ENCODE measurements at places on chromosomes 11 and 22.

GRCh38 chr11:63621071-63621470 is 6.8 kb upstream of the PLAAT3 start:
- DNase-seq = no peak

DNA sequence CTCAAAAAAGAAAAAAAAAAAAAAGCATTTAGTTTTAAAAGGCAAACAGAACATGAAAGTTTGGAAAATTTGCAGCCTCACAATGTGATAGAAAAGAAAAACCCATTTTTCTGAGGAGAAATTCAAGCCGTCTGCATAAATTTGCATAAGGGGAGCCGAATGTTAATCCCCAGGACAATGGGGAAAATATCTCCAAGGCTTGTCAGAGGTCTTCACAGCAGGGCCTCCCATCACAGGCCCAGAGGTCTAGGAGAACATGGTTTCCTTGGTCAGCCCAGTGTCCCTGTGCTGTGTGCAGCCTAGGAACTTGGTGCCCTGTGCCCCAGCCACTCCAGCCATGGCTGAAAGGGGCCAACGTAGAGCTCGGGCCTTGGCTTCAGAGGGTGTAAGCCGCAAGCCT is 109.1 kb downstream of the TRIM44 start:
- DNase-seq = no peak

DNA sequence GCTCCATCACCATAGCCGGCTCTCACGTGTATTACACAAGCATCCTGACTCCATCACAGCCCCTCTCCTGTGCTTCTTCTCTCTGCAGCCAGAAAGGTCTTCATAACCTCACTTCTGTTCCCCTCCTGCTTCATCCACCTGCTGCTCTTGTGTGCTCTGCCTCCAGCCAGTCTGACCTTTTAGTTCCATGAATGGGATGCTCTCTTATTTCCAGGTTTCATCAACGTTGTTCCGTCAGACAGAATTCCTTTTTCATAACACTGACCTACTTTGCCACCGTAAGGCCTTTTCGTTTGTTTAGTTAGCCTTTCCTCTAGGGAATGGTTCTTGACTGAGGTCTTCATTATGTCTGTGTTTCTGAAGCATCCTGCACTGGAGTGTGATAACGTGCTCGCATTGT is 18.8 kb downstream of the GRAMD1B start:
- no peak for DNase-seq

DNA sequence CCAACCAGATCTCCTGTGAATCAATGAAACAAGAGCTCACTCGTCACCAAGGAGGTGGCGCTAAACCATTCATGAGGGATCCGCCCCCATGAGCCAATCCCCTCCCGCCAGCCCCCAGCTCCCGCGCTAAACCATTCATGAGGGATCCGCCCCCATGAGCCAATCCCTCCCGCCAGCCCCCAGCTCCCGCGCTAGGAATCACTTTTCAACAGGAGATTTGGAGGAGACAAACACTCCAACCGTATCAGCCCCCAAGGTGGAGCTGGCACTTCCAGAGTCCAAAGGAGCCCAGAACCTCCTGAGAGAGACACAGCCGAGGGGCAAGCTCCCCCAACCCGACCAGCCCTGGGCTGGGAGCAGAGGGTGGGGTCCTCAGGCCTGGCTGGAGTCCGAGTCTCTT is 40.9 kb upstream of the PRR5 start:
- DNase-seq = no peak

DNA sequence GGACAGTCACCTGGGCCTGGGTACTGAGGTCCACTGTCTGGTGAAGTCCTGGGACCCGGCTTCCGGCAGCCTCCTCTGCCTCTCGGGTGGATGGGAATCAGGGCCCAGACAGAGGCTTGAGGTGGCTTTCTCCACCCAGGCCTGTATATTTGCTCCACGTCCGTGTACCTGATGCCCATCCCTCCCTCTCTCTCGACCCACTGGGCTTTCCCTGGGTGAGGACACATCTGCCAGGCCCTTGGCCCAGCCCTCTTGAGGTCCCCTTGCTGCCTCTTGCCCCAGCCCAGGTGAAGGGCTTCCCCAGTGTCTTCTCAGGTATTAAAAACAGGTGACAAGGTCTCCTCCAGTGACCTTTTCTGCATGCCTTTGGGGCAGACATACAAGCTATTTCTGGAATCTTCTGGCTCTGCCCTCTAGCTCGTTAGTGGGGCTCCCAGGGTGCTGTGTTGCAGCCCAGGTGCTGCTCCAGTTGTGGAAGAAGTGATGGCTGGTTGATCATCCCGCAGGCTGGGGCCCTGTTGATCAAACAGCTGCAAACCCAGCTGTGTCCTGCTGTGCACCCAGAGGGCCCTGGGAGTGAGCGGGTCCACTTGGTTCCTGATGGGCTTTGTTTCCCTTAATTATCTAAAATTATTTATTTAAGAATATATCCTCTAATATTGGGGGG is 25.5 kb upstream of the ACR start:
- no peak for DNase-seq

DNA sequence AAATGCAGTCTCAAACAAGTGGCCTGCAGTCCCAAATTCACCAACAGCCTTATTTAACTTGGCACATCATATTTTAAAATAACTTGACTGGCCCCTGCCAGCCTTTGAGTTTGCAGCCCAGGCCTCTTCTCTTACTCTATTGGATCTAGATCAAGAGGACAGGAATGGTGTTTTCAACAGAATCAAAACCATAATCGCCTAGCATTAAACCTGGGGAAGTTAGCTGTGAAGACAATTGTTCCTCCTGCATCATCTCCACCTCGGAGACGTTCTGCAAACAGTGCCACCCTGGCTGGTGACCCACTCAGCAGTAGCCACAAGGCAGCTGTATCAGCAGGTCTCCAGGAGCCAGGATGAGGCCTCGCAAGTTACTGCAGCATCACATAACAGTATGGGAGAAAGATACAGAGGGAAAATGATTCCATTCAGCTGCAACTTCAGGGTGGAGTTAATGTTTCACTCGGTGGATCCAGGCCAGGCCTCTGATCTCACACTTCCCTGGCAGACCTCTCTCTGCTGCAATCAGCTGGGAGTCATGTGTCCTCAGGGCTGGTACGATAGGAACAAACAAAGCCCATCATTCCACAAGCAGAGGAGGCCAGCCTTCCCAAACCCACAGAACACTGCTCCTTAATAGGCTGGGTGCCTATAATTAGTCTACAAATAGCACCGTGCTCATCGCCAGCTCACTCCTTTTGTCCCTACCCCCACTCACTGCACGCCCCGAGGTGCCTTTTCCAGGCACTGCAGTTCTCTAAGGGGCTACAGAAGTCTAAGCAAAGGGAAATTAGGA is 18.6 kb upstream of the SCN2B start:
- DNase-seq = peak; percentile 93

- no peak for DNase-seq
Observed at GRCh38 chr11:42674436-42674835, 637.4 kb upstream of the API5 start.

- no peak for DNase-seq
Observed at GRCh38 chr11:43832536-43832935, 48.1 kb upstream of the ALKBH3 start.

GRCh38 chr11:76615950-76616349 is 54.6 kb downstream of the LRRC32 start:
- DNase-seq = no peak

- DNase-seq = no peak
Observed at GRCh38 chr22:31874821-31875220, 69.5 kb upstream of the YWHAH start.

- DNase-seq = no peak
Observed at GRCh38 chr11:87361891-87362290, 324.2 kb downstream of the TMEM135 start.

- no peak for DNase-seq
Observed at GRCh38 chr22:43546186-43546585, 134.4 kb downstream of the MPPED1 start.

- no peak for DNase-seq
Observed at GRCh38 chr11:86047275-86047991, 21.5 kb downstream of the PICALM start.

DNA sequence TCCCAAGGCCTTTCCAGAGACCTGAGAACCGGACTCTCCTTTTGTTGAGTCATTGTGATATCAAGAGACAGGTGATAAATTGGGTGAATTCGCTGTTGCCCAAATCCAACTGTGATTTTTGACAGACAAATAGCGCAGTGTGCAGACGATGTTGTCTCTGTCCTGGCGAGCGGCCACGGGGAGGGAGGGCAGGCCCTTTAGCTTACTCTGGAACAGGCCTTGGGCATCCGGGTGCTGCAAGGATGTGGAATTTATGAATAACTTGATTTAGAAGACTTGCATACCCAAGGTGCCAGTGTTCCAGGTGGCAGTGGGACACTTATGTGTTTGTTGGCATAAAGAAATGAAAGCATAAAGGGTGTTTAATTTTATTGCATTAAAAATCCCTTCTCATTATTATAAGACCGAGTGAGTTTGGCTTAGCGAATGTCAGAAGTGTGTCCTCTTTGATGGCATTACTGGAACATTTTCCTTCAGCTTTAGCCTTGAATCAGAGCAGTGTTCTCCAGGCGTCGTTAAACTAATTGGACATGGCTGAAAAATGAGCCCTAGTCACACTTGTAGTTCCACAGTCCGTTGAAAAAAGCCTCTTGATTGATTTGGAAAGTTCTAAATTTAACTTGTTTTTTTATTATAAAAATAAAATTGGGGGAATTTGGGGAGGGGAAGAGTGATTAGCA is 9.4 kb downstream of the LDLRAD3 start:
- DNase-seq = peak; percentile 73

- DNase-seq = no peak
Observed at GRCh38 chr22:34866081-34866480, 199.9 kb upstream of the ISX start.

GRCh38 chr11:67312187-67313021 is 9.1 kb downstream of the SSH3 start:
- DNase-seq = no peak

DNA sequence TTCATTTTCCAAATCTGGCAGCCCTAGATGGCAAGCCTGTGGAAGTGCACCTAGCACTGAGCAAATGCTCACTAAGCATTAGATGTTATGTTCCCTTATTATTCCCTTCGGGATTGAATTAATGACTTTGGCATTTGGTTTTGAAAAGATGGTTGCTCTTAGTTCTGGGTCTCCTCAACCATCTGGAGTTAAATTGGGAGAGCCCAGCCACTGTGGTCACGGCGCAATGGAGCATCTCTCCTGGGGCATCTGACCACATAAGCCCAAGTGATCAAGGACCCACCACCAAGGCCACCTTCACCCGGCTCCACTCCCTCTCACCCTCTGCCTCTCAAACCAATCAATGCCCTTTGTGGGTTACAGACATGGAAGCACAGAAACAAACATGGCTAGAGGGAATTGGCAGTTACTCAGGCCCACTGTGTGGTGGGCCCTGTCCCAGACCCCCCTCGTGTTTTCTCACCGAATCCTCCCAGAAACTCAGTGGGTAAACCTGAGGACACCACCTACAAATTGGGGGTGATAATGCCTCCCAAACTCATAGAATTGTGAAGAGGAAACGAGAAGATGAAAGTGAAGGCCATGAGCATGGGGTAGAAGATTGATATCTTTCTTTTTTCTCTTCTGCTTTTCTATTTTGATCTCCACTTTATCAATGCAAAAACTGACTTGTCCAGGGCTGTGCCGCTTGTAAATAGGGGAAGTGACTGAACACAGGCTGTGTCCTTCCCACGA is 52.2 kb downstream of the IRAG1 start:
- DNase-seq = no peak

- DNase-seq = no peak
Observed at GRCh38 chr22:39520226-39521105, at the start of gene ATF4. Gene ATF4 (plus strand): TSS chr22:39520562. CDS start chr22:39521446, 884 bp downstream.

Data from foreskin melanocyte (primary cell).